Activated CD8-positive, alpha-beta memory T cell treated with anti-CD3 and anti-CD28 coated beads for 4 hours (primary cell): ENCODE measurements at places on chromosomes 6 and 20.

DNA sequence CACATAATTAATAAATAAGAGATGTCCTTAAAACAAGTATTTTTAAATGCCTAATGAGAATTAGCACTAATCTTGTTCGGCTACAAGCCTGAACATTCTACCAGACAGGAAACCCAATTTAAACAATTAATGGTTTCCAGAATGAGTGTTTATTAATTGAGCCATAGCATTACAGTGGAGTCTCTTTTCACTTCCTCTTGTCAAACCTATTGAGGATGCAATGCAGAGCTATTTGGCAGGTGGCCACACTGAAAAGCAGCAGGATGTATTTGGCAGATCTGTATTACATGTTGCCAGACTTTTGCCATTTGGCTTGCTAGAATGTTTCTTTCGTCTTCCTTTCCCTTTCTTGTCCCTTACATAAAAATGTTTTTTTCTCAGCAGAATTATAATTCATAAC, 475.2 kb upstream of the MARCKS start:
- no peak for DNase-seq

GRCh38 chr20:36334281-36335205, 28.4 kb downstream of the DLGAP4 start:
- no peak for DNase-seq

GRCh38 chr20:43178080-43178479, 11.6 kb downstream of the PTPRT start:
- DNase-seq: no peak

- DNase-seq: no peak
Measured at GRCh38 chr20:21214431-21214830, 88.5 kb downstream of the KIZ start.

DNA sequence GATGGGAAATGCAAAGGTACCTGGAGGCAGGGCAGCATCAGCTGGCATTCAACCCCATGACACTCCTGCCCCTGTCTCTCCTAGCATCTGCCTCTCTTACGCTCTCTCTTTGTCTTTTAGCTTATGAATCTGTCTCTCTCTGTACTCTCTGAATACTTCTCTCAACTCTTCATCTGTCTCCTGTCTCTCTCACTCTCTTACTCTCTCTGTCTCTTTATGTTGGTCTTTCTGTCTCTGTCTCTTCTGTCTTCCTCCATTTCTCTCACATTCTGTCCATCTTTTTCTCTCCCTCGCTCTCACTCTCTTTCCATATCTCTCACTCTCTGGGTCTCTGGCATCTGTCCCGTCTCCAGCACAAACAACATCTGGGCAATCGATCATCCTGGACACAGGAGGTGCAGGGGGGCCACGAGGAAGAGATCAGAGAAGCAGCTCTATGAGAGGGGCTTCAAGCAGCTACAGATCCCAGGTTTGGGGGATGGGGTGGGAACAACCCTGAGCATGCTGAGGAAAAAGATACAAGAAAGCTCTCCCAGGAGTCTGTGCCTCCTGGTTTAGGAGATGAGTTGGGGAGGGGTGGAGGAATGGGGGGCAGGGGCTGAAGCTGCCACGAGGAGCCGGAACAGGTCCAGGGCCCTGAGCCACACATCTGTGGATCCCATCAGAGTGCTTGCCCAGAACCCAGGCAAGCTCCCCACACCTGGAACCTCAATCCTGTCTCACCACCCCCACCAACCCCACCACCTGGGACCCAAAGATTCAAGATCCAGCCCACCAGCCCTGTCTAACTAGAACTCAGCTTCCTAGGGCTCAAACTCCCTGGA, 2.4 kb downstream of the COL11A2 start:
- DNase-seq: no peak

DNA sequence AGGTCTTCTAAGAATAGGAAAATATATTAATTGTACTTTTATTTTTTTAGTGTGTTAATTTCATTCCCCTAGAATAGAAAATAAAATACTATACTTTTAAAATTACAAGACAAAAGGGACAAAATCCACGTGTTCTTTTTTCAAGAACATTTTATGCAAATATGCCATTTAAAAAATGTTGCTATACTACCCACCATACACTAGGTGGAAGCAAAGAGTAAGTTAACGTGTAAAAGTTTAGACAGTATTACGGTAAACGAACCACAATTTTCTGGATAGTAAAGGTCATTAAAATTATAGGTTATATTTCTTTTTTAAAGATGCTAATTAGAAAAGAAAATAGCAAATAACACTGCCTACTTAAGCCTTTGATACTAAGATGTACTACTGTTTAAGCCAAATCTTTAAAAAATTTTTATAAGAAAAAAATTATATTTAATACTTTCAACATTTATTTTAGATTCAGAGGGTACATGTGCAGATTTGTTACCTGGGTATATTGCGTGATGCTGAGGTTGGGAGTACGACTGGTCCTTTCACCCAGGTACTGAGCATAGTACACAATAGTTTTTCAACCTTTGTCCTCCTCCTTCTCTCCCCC, 287.6 kb downstream of the PHF3 start:
- no peak for DNase-seq

DNA sequence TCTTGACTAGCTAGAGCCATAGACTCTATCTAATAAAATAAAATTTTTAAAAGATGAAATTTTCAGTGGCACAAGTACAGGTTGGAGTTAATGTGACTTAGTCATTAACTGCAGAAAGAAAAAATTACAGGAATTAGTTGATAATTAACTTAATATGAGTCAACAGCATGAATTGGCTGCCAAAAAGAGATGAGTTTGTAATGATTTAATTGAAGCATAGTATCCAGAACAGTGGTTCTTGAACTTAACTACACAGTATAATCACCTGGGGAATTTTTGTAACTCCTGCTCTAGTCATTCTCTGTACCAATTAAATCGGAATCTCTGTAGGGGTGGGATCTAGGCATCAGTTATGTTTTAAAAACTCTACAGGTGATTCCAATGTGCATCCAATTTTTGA, 46.3 kb upstream of the HMGN3 start:
- DNase-seq: no peak

GRCh38 chr20:31716818-31717477, 5.7 kb downstream of the BCL2L1 start:
- DNase-seq: no peak

DNA sequence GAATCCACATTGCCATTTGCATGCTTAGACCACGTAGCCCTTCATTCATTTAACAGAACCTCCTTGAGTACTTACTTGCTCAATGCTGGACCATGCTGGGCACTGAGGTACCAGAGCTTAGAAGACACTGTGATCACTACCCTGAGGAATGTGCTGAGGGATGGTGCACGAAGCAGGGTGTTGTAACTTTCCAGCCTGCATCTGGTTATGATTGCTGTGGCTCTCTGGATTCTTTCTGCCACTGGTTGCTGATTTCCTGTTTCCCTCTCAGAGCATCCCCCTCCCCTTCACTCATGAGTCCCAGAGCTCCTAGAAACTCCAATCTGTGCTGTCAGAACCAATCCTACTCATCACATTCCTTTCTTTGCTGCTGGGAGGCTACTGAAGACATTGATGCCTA, 537.4 kb downstream of the PTPRT start:
- DNase-seq: no peak

GRCh38 chr20:8913456-8913855, 155.4 kb upstream of the PLCB4 start:
- no peak for DNase-seq

DNA sequence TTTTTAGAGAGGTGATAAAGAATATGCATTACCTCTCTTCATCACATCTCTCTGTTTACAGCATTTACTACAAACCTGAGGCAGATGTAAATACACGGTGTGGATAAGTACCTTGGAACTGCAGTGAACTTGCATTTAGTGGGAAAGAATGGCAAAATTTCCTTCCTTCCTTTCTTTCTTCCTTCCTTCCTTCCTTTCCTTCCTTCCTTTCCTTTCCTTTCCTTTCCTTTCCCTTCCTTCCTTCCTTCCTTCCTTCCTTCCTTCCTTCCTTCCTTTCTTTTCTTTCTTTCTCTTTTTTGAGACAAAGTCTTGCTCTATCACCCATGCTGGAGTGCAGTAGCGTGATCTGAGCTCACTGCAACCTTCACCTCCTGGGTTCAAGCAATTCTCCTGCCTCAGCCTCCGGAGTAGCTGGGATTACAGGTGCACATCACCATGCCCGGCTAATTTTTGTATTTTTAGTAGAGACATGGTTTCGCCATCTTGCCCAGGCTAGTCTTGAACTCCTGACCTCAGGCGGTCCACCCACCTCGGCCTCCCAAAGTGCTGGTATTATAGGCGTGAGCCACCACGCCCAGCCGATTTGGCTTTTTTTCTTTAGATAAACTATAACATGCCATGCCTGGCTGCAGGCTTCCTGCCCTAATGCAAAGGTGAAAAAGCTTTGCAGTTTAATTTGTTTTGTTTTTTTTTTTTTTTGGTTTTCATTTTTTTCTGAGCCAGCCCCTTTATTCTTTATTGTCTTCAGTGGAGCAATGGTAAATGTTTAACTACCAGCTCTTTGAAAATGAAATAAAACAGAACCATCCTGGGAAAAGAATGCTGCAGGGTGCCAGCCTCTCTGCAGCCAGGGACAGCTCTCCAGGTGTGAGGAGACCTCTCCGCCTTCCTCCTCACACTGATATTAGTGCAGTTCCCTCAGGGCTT, 64.2 kb upstream of the NEDD9 start:
- no peak for DNase-seq

GRCh38 chr6:68233623-68234022, 401.5 kb upstream of the ADGRB3 start:
- no peak for DNase-seq

- no peak for DNase-seq
Measured at GRCh38 chr6:165556116-165556843, 106.8 kb downstream of the PDE10A start.

DNA sequence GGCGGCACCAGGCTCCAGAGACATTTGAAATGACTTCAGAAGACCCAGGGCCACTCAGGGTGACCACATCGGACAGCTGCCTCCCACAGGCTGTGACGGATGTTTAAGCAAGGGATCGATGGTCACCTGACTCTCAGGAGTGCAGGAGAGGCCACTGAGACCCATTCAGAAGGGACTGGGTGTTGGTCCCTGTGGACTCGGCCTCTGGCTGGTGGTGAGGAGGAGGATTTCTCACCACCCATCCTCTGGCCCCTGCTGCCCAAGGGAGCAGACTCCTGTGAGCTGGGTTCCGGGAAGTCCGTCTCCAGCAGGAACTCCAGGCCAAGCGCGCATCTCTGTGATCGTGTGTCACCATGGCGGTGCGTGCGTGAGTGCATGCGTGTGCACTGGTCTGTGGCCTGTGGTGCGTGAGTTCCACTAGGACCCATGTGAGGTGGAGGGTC, 25.5 kb downstream of the NPEPL1 start:
- no peak for DNase-seq

DNA sequence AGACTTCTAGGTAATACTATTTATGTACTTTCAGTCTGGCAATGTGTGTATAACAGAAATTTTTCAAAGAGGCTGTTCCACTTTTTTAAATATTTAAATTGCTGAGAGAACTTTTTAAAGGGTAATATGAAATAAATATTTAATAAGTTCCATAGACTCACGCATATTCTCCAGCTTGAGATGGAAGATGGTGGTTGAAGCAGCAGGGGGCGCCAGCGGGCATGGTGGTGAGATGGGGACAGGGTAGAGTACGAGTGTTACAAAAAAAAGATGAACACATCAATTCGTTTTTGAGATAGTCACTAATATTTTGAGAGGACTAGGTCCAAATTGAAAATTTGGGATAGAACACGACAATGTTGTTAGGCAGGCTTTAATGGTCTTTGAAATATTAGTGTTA, 68.4 kb downstream of the RSPO3 start:
- DNase-seq: no peak

DNA sequence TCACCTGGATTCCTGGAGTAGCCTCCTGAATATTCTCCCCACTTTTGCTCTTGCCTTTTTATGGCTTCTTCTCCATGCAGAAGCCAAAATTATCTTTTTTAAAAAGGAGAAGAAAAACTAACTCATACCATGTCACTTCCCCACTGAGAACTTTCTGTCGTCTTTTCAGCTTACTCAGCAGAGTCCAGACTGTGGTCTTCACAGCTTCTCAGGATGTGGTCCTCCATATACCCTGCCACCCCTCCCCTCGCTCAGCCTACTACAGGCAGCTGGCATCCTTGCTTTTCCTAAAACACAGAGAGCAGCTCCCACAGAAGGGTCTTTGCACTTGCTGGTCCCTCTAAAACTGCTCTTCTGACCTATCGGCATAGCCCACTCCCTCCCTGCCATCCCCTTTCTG, 89.4 kb upstream of the ISM1 start:
- DNase-seq: no peak

- DNase-seq: no peak
Measured at GRCh38 chr6:12769556-12770256, 53.1 kb downstream of the PHACTR1 start.

- DNase-seq: no peak
Measured at GRCh38 chr6:27752038-27752885, 159.9 kb downstream of the OR2B2 start.

- no peak for DNase-seq
Measured at GRCh38 chr20:4084096-4084495, 68.7 kb upstream of the RNF24 start.

GRCh38 chr6:94344866-94345265, 925.5 kb upstream of the EPHA7 start:
- no peak for DNase-seq

GRCh38 chr20:44692932-44693480, 22.2 kb upstream of the CCN5 start:
- no peak for DNase-seq

- no peak for DNase-seq
Measured at GRCh38 chr6:94362061-94362864, 942.9 kb upstream of the EPHA7 start.

GRCh38 chr6:19180348-19181072, 656.7 kb upstream of the ID4 start:
- no peak for DNase-seq

DNA sequence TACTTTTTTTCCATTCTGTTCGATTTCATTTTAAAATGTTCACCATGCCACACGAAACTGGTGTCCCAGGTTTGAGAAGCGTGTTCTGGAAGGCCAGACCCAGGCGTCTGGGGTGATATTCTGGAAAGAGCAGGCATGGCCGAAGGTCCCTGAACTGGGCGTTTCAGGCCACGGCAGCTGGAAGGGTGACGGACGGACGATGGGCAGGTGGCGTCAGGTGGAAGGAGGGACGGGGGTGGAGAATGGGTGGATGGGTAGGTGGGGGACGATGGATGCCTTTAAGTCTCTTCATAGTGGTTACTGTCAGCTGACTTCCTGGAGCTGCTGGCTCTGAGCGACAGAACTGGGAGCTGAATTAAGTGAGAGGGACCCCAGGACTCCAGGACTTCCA, 44.6 kb downstream of the CDH4 start:
- no peak for DNase-seq

DNA sequence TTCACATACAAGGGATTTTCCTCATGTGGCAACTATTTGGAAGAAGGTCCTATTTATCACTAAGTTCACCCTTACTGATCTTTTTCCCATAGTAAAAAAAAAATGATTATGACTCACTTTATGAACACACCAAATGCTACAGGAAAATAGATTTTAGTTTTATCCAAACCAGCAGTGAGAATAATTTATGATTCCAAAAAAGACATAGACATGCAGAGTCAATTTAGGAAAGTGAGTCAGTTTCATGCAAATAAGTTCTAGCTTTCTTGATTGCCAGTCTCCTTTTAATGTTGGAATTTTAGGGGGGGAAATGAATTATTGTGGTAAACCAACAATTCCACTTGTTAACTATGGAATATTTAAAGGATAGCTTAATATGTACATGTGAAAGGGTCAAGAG, 64.0 kb upstream of the RNF146 start:
- no peak for DNase-seq

GRCh38 chr6:95431637-95432228, 145.6 kb upstream of the MANEA start:
- DNase-seq: no peak
